ENCODE measurements at places on chromosomes 1 and 21.
A peak's percentile ranks its signal among the peaks of the same experiment; 100 is the strongest.

DNA sequence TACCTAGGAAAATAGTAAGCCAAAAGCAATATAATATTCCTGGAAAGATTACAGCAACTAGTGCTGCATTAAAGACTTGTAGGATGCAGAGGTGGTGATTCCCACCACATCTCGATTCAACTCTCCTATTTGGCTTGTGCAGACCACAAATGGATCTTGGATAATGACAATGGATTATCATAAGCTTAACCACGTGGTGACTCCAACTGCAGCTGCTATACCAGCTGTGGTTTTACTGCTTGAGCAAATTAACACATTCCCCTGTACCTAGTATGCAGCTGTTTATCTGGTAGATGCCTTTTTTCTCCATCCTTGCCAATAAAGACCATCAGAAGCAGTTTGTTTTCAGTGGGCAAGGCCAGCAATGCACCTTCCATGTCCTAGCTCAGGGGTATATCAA is 542.7 kb upstream of the ADGRL4 start:
- DNase-seq, result no peak

- no peak for DNase-seq
These were observed 2.0 kb downstream of the FCER1G start for GRCh38 chr1:161216945-161217712.

DNA sequence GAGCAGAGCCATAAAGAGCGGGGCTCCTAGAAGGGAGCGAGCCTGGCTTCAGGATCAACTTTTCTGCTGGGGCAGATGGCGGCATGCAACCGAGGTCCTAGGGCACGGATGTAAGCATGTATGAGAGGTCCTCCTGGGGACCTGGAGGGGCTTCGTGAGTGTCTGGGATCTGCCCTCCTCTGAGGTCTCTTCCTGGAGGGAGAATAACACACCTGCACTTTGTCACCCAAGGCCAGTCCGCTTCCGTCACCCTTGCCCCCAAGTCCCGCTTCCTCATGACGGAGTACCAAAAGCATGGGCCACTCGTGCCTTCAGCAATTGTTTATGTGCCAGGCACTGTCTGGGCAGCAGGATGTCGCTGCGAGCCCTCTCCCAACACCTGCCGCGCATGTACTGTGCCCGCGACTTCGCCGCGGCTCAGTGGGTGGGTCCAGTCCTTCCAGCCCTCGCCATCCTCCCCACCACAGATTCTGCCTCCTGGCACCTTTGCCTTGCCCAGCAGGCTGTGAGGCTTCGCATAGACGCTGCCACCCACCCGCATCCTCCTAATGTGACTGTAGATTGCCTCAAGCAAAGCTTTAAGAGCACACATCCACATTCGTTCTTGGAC is 60.0 kb upstream of the TMPRSS2 start:
- DNase-seq, result no peak

- DNase-seq, result no peak
These were observed 349.4 kb downstream of the HLX start for GRCh38 chr1:221228594-221228993.

DNA sequence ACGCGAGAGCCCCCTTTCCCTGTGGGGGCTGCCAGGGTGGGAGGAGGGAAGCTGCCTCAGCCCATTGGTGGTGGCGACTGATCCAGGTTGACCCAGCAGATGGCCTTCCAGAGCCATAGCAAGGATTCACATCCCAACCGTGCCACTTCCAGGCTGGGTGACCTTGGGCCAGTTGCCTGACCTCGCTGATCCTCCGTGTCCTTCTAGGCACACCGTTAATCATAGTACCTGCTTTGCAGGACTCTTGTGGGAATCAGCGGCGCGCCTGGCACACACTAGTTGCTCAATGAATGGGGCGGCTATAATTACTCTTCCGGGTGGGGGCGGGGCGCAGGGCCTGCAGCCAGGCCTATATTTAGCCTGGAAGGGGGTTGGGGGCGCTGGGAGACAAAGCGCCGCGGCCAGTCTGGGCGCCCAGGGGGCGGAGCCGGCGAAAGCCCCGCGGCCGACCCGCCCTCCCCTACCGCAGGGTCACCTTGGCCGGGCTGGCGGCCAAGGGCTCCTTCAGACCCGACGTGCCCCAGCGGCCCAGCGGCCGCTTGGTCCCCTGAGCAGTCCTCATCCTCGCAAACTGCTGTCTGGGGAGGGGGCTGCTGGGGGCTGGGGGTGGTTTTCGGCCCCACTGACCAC is 5.1 kb downstream of the HSPB7 start:
- peak; percentile 65 for DNase-seq

GRCh38 chr1:206514813-206515387 is 7.6 kb downstream of the RASSF5 start:
- DNase-seq, result no peak

GRCh38 chr1:105326886-105327285 is 1577.2 kb downstream of the AMY1C start:
- no peak for DNase-seq

GRCh38 chr1:159786966-159787365 is 6.2 kb downstream of the DUSP23 start:
- no peak for DNase-seq

GRCh38 chr1:77927414-77927813 is 39.0 kb downstream of the NEXN start:
- DNase-seq, result no peak

- DNase-seq, result no peak
These were observed 779.9 kb downstream of the KCNT2 start for GRCh38 chr1:195828325-195828724.

GRCh38 chr1:100469578-100469977 is 68.4 kb upstream of the GPR88 start:
- DNase-seq, result no peak

GRCh38 chr1:2236695-2237677 is 8.9 kb downstream of the SKI start:
- no peak for DNase-seq

DNA sequence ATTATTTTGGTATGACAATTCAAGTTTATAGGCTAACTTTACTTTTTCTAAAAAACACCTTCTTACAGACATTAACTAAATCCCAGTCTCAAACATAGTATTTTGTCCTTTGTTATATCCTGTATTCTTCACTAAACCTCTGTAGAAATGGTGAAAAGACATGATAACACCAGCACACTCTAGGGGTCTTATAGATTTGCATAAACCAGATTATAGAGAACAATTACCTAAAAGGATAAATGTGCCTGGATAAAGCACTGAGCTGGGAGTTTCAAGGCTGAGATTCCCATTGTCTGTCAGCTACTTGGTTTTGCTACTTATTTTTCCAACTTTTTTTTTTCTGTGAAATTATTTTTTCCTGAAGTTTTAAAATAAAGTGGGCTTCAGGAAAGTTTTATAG is 1288.6 kb upstream of the TMPRSS15 start:
- no peak for DNase-seq

DNA sequence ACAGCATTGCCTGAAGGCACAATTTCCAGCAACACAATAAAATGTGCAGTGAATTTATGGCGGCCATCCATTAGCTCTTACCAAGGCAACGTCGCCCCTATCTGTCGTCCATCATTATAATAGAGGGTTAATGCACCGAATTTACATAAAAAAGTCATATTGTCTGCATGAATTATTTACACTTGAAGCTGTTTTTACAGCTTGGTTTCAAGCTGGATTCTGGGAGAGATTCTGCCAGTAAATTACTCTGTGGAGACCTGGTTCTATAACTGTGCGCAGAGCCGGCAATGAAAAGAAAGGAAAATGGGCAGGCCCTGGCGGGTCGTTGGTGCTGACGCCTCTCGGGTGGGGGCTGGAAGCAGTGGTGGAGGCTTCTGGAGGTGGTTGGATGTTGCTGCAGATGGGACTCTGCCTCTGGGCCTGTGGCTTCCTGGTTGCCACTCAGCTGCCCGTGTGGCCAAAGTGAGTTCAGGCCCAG is 48.9 kb upstream of the POU3F1 start:
- DNase-seq, result no peak

DNA sequence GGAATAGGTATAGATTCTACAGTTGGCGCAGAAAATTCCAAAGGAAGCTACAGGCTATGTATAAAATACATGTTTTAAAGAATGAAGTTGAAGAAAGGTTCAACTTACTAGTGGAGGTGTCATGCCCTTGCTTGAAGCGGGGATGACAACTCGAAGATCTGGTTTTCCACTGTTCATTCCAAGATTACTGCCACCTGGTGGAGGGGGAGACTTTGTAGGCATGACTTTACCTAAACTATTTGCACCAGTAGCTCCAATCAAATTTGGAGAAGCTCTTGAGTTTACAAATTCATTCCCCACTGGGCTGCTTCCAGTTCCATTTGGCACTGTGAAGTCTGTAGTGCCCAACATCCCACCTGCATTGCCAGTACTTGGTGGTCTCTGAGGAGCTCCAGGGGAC is 81.7 kb downstream of the AXDND1 start:
- DNase-seq, result peak; percentile 59

GRCh38 chr1:30756545-30757351 is 826 bp downstream of the LAPTM5 start:
- peak; percentile 66 for DNase-seq

DNA sequence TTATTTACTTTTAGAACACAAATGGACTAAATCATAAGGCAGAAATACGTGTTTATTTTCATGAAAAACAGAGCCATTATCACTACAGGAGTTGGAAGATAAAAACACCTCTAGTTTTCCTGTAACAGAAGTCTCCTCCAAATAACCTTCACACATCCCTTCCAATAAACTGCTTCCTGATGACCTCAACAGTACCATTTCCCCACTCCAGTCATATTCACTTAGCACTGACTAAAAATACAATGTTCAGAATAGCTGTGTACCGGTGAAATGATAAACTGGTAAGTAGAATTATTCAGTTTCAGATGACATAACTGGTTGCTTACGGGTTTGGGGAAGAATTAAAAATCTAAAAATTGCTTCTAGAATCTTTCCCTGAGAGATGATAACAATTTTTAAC is 137.9 kb downstream of the DENND1B start:
- no peak for DNase-seq

GRCh38 chr1:162385280-162385623 is 3.7 kb downstream of the C1orf226 start:
- DNase-seq, result no peak

- no peak for DNase-seq
These were observed 519.8 kb downstream of the PTPRU start for GRCh38 chr1:29756085-29756484.

DNA sequence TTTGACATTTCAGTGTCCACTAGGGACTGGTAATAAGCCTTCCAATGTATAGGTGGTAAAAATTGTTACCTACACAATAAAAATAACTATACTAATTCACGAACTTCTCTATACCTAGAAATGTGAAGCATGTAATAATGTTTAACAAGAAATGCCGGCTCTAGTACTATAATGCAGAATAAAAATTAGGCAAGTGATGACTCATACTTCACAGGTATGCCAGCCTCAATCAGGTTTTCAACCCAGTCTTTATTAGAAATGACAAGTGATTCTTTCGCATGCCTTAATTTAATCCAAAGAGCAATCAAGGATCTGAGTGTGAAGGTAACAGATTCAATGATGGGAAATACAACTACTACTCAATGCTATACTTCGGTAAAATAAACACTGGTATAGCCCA is 134.9 kb downstream of the RERE start:
- no peak for DNase-seq

DNA sequence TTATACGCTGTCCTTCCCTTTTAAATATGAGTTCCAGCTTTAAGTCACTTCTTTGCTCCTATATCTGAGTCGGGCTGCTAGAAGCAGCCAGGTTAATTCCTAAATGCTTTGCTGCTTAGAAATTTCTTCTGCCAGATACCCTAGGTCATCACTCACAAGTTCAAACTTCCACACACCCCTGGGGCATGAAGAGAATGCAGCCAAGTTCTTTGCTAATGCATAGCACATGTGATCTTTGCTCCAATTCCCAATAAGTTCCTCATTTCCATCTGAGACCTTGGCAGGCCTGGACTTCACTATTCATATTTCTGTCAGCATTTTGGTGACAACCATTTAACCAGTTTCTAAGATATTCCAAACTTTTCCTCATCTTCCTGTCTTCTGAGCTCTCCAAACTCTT is 14.5 kb upstream of the APP start:
- DNase-seq, result no peak

- DNase-seq, result no peak
These were observed 4.5 kb downstream of the GUCA2B start for GRCh38 chr1:42157667-42158066.

DNA sequence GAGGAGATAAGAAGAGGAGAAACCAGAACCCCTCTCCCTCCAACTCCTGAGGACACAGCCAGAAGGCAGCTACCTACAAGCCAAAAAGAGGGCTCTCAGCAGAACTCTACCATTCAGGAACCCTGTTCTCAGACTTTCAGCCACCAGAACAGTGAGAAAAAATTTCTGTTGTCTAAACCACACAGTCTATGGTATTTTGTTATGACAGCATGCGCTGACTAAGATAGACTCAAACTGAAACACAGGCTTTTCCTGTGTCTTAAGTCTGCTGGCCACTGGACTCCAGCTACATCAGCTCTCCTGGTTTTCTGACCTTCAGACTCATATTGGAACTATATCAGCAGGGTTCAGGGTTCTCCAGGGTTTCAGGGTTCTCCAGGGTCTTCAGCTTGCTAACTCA is 126.5 kb upstream of the TNFSF4 start:
- DNase-seq, result no peak

DNA sequence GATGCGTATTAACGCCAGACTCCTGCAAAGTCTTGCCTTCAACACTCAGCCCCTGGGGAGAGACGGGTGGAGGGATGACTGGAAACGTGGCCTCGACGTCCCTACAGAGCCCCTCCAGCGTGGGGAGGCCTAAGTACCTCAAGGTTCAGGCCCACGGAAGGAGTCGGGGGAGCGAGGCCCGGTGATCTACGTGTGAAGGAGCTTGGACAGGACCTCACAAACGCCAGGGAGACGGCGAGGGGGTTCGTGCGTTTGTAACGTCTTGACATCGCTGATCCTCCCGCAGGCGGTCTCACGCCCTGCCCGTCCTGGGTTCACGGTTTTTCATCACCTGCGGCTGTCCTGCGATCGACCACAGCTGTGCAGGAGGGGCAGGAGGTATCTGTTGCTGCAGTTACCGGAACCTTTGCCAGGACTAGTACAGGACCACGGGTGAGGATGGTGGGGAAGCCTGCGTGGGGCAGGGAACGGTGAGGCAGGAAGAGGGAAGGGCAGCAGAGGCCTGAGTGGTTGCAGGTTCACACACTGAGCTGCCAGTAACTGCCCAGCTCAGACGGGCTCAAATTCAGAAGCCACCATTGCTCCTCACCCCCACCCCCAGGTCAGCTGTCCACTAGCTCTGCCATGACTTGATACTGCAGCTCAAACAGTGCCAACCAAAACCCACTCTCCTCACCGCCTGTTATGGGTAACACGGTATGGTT is 889 bp upstream of the CCNL2 start:
- DNase-seq, result no peak

DNA sequence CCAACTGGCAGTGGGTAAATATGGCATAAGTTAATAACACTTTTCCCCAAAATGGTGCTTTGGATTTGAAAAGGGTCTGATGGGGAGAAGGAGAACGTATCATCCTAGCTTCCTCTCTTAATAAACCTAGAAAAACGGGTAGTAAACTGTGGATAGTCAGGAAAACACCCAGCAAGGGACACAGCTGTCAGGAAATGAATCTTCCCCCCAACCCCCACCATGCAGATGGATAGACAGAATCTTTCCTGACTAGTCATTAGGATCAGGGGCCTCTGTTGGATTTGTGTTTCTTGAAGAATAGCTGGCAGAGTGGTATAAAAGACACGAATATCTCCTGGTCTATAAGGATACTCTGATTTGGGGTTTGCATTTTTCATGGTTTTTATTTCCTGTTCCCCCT is 22.5 kb upstream of the LAX1 start:
- DNase-seq, result no peak

- DNase-seq, result no peak
These were observed 30.4 kb upstream of the CNTN2 start for GRCh38 chr1:205012391-205013140.

All from Calu3 (cell line).